ENCODE measurements at places on chromosomes 3 and 15.
A peak's percentile ranks its signal among the peaks of the same experiment; 100 is the strongest.

GRCh38 chr3:49718858-49719213 lies 648 bp downstream of the AMIGO3 start:
- DNase-seq = no peak

DNA sequence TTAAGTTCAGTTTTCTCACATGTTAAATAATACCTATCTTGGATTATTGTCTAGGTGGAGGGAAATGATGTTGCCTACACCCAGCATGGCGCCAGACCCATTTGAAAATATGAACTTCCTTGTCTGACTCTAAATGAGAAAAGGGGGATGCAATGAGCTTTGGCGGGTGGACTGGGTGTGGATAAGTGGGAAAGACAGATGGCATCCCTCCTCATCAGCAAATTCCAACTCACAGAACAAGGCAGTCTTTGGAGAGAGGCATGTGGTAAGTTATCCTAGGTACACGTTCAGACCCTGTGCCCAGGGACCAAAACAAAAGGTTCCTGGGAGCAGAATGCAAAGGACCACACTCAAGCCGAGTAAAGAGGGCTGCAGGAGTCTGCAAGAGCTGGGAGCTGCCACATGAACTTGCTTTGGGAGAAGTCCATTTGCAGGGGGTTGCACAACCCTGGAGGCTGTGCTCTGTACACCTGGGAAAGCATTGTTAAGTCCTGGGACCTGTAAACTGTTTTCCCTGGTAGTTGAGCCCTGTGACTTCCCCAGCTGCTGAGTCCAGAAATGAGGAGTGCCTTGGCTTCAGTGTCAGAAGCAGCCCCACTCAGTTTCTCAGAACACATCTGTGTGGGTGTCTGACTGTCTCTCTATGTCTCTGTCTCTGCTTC lies 102.3 kb upstream of the TPM1 start:
- DNase-seq = no peak

DNA sequence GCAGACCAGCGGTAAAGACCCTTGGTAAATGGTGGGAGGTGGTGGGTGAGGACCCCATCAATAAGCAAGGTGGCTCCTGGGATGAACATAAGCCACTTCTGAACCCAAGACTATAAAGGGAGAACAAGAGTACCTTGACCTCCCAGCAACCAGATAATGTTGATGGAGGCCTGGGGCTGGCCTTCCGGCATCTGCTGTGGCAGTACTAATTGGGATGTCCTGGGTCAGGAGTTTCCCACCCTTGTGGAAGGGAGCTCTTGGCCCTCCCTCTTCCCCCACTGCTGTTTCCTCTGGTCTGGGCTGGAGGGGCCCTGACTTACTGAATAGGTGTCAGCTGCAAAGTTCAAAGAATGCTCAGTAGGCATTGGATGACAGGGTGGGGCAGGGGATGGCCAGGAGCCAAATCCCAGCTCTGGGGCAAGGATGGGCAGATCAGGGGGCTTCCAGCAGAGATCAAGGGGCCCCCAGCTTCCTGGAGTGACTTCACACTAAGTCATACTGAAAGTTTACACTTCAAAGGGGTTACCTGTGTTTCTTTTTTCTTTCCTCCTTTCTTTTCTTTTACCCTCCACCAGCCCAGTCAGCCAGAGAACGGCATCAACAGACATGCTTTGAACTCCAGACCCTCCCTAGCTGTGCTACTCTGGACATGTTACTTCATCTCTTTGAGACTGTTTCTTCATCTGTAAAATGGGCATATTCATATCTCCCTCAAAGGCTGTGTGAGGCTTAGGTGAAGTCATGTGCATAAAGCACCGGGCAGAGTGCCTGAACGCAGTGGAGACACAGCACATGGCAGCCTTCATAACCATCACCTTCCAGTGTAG lies 1.5 kb downstream of the RBP1 start:
- DNase-seq = no peak

DNA sequence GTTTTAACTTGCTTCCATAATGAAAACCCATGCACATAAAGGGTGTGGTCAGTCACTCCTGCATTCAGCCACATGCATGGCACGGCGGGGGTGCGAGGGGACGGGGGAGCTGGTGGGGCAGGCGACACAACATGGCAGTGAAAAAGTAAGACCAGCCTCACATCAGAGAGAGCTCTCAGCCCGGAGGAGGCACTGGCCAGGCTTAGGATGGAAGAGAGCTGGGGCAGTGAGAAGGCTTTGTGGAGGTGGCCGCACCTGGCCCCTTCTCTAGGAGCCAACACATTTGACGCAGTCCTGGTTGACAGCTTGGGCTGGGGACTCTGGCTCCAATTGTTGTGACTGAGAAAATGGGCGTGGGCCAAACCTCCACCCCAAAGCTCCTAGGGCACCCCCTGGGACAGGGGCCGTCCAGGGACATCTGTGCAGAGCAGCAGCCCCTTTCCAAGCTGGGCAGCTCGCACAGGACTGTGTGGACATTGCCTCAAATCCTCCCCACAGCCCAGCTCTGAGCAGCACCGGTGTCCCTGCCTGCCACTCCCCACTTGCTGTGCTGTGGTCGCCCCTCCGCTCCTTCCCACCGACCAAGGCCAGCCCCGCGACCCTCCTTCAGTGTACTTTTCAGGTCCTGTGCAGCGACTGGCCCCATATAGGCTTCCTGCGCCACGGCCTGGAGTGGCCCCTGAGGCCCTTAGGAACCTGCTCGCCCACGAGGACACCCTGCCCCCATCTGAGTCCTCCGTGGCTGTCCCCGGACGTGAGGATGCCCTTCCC lies 126.0 kb upstream of the IQSEC1 start:
- no peak for DNase-seq

DNA sequence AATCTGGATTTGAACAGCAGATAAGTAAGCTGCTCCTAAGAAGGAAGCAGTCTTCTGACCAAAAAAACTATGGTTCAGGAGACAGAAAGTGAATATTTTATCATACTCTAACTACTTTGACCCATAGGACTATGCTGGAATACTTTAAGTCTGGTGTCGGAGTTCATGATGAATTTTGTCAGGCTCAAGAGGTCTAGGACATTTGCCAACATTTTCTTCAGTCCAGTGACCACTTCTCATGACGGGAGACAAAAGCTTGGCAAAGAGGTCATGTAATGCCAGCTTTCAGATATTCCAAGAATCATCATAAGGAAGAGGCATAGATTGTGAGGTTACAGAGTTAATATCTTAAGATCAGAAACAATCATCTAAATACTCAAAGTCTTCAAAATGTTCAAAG lies 20.5 kb upstream of the DCBLD2 start:
- DNase-seq = no peak

DNA sequence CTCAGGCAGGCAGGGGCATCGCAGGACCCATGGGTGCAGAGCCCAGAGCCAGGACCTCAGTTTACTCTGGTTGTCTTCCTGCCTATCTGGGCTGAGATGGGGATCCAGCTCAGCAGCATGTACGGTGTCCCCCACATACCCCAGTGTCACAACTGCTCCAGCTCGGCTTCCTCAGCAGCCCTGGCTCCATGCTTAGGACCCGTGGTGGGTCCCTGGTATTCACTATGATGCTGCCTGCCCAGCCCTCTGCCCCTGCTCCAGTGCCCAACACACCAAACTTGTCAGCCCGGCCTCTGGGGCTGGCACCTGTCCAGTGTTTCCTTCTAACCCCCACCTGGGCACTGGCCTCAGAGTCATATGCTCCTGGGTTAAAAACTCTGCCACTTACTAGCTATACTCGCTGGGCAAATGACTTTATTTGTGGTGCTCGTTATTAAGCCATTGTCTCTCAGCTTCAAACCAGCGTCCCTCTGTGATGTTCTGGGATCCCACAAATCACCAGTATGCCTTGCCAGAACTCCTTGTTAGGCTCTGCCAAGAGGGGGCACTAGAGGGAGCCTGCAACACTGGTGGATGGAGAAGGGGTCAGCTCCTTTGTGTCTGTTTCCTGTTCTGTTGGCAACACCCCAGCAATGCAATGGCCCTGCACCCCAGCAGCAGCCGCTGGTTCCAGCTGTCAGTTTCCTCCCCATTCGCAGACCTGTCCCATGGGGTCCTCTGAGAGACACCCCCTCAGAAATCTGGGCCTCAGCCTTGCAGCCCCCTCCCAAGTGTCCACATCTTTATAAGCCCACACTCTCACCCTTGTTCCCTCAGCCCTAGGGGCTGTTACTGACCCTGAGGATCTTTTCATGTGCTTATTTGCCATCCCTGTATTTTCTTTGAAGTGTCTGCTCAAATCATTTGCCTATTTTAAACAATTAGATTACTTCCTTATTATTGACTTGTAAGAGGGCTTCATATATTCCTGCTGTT lies 24.1 kb upstream of the MRPS22 start:
- DNase-seq = no peak

DNA sequence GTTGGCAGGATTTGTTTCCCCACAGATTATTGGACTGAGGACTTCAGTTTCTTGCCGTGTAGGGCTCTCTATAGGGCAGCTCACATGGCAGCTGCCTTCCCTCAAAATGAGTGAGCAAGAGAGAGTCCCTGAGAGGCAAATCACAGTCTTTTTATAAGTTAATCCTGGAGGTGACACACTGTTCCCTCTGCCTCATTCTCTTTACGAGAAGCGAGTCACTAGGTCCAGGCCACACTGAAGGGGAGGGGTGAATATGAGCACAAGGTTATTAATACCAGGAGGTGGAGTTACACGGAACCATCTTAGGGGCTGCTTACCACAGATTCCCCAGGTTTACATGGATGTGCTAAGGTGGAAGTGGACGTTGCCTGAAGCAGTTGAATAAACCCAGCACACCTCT lies 77.0 kb downstream of the LPP start:
- DNase-seq = no peak

- no peak for DNase-seq
These were observed 425.5 kb downstream of the GABRG3 start for GRCh38 chr15:27396521-27396920.

GRCh38 chr3:45367453-45367871 lies 20.9 kb upstream of the LARS2 start:
- DNase-seq = no peak

GRCh38 chr15:69200832-69201745 lies 40.7 kb downstream of the GLCE start:
- DNase-seq = no peak

DNA sequence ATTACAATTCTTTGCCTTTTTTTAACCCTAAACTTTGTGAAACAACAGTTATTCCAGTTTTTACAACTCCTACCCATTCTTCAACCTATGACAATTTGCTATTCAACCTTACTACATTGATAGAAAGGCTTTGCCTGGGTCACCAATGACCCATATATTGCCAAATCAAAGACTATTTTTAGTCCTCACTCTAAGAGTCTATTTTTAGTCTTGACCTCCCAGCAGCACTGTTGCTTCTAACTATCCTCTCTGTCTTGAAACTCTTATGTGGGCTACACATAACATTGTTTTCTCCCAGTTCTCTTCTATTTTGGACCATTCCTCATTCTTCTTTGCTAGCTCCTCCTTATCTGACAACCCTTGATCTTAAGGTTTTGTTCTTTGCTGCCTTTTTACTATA lies 71.4 kb downstream of the C3orf80 start:
- no peak for DNase-seq

DNA sequence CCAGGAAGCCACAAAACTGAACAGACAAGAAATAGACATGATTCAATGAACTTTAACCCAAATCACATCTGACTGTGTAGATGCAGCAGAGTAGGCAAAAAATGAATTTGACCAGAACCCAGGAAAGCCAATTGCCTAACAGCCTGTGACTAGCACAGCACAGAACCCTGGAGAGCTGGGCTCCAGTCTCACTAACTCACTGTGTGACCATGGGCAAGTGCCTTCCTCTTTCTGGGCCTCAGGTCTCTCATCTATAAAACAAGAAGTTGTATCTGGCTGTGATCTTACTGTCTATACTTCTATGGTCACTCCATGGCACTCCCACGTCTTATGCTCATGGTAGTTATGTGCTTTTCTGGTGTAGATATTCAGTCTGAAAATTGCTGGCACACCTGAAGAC lies 48.1 kb upstream of the USP3 start:
- DNase-seq = no peak

DNA sequence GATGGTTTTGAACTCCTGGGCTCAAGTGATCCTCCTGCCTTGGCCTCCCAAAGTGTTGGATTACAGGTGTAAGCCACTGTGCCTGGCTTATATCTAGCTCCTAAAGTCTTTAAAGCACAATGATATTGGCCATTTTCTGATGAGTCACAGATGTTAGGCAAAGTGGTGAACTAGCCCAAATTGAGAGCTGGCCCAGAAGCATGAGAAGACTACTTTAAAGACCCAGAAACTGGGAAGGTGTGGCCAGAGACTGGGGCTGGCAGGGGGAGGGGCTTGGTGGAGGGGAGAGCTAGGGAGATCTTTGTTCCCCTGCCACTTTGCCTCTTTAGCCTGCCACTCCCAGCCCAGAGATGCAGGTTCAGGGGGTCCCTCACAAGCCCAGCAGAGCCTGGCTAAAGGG lies 21.6 kb downstream of the CHRNA3 start:
- DNase-seq = no peak

DNA sequence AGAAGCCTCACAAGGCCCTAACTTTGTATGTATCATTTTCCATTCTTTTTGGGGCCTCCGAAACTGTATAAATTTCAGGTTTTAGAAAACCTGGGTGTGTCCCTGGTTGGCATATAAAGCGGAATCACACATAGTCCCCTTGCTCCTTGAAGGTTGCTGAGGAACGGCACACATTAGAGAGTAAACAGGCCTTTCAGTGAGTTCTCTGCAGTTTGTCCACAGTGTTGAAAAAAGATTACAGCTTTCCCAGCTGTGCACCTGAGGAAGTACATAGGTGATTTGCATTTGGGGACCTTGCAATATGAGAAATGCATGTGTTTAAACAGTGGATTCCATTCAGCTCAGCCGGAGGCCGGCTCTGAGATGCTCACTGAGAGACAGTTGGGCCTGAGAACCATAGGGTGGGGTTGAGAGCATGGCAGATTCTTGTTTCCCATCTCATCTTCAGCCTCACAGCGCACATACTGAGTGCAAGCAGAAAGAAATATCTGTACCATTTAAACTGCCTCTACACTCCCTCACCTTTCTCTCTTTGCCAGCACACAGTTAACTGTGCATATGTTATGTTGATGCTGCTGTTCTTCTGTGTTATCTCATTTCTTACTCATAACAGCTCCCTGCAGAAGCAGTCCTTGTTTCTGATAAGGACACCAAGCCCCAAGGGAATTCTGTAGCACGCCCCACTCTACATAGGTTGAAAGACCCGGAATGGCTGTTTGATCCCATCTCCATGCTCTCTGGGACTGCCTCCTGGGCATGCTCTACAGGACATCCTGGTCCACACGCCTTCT lies 60.4 kb downstream of the BOC start:
- no peak for DNase-seq

GRCh38 chr3:42780892-42781700 lies 8.0 kb upstream of the CCDC13 start:
- DNase-seq = peak; percentile 66

DNA sequence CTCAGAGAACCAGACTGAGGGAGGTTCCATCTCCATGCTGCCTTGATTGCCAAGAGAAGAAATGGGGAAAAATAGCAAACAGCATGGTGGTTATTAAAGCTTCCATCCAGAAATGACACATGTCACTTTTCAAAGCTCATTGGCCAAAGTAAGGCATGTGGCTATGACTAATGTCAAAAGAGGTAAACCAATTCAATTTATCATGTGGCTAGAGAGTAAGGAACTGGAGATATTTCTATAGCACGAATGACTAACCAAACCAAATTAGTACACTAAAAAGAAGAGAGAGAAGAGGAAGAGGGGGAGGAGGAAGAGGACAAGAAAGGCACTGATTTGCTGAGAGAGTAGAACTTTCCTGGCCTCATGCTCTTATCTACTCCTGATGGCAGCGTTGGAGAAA lies 115.2 kb upstream of the SLC6A11 start:
- DNase-seq = no peak

- DNase-seq = no peak
These were observed 50.2 kb downstream of the ATP11B start for GRCh38 chr3:182843478-182843877.
